ENCODE measurements at places on chromosomes 11 and 22.

GRCh38 chr11:21635394-21636145 lies 557.3 kb upstream of the ANO5 start:
- DNase-seq: no peak

GRCh38 chr11:296171-297050 lies 2.9 kb downstream of the IFITM5 start:
- DNase-seq: no peak

GRCh38 chr11:114282488-114282887 lies 13.7 kb upstream of the NNMT start:
- no peak for DNase-seq

GRCh38 chr22:38953577-38954413 lies 3.6 kb upstream of the APOBEC3A start:
- no peak for DNase-seq

DNA sequence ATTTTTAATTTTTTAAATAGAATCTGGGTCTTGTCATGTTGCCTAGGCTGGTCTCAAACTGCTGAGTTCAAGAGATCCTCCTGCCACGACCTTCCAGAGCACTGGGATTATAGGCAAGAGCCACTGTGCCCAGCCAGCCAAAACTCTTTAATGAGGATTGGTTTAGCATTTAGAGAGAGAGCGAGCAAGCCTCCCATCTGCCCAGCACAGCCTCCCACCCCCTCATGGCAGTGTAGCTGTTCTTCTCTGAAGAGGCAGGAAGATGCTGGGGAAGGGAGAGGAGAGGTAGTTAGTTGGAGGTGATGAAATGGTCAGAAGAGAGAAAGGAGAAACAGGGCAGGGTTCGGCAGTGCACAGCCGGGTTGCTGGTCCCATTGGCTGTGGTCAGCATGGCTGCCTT lies 105.7 kb downstream of the SCN3B start:
- DNase-seq: no peak

GRCh38 chr11:13875643-13876042 lies 86.9 kb upstream of the SPON1 start:
- no peak for DNase-seq

GRCh38 chr22:40610329-40610850 lies 26.1 kb downstream of the MRTFA start:
- no peak for DNase-seq

GRCh38 chr11:59779487-59779886 lies 24.3 kb downstream of the STX3 start:
- no peak for DNase-seq

GRCh38 chr11:62295504-62295903 lies 3.4 kb downstream of the SCGB1D4 start:
- no peak for DNase-seq

DNA sequence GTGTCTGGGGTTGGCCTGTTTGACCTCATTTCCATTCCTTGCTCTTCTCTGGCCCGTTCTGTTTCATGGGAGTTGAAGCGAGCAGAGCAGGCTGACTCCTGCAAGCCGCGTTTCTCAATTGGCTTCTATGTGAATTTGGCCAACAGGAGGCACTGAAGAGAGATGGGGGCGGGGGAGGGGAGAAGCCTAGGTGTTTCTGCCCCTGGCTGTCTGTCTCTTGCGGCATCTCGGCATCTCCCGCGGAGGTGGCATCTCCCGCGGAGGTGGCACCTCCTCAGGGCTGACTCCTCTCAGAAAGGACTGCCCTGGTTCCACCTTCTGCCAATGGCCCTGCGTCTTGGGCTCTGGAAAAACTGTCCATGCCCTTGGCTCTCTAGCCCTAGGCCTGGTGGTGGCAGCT lies 125.6 kb upstream of the CSNK2A3 start:
- DNase-seq: no peak

- no peak for DNase-seq
These were observed 71.3 kb downstream of the PPP2R1B start for GRCh38 chr11:111694851-111695250.

DNA sequence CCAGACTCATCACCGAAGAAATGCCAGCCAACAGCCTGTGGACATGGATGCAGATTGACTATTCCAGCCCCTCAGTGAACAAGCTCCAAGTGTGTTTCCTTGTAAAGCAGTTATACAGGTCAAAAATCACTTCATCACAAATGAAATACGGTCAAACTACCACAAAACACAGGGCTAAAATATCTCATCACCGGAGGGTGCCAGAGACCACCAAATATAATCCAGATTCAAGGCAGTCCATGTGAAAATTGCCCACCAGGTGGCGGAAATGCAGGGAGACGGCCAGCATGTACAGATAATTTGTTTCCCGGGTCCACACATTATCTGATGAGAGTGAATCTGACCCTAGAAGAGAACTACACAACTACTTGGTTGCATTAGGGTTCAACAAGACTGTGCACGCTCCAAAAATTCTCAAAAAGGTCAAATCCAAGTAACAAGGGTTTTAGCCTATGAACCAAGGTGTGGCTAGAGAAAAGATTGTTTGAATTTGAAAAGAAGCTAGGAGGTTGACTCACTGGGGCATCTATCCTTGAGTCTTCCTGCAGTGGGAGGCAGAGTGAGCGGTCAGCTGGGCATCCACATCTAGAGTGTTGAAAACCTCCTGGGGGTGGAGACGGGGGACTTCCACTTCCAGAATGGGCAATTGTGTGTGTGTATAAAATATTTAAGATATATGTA lies 71.7 kb downstream of the IGLL5 start:
- peak; percentile 82 for DNase-seq

GRCh38 chr11:121895919-121896318 lies 220.1 kb downstream of the BLID start:
- no peak for DNase-seq

- DNase-seq: no peak
These were observed 94.2 kb upstream of the TBCEL start for GRCh38 chr11:120929664-120930154.

DNA sequence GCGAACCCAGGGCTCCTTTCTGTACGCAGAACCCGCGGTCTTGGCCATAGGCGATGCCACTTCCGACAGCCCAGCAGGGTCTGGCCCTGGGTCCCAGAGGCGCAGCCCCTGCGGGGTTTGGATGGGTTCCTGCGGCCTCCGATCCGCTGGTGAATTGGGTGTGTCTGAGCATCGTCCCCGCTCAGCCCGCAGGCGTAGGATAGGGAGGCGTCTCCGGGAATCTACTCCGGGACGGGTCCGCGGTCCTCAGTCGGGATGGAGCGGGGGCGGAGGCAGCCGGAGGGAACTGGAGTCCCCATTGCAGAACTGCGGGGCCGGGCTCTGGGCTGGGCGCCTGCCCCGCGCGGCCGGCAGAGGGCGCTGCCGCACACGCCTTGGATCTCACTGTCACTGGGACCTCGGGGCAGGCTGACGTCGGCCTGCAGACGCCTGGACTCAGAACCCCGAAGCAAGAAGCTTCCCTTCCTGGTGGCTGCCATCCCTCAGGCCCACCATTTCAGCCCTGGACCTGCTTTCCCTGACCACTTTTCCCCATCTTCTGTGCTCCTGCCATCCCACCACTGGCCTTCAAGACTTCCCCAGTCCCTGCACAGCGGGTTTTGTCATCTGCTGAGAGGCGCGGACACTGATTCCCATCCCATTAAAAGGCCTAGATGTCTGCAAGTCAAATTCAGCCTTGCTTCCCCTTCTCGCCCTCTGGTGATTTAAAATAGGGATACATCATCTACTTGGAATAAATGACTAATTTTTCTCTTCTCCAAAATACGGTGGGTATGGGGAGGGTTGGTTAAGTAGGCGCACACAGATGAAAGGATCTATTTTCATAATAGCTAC lies 38.3 kb upstream of the CREB3L1 start:
- DNase-seq: peak; percentile 89

DNA sequence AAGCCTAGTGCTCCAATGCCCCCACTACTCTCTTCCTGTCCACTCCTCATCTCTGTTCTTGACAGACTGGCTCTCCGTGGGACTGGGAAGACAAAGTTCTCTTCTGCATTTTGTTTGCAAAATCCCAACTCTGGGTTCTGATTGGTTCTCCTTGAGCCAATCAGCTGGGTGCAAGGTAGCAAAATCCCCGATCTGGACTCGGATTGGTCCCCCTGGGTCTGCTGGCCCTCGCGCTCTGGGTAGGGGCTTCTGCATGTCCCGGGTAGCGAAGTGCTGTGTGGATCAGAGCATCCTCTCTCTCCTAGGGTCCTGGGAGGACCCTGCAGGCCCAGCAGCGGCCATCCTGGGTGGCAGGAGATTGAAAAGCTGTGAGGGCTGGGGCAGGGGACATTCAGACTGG lies 22.3 kb upstream of the A4GALT start:
- DNase-seq: no peak

DNA sequence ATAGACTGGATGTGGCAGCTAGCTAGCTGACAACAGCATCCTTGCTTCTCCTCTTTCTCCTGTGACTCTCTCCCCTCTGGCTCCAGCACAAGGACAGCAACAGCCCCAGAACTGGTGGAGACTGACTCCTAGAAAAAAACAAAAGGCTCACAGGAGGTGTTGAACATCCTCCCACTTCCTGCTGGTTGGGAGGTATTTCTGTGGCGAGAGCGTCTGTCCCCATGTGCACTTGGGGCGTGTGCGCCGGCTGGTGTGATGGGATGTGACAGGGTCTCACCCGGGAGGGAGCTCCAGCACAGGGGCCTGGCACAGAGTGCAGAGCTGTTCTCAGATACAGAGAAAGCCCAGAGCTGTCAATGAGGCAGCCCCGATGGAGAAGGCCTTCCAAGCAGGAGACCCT lies 107.2 kb upstream of the E2F8 start:
- no peak for DNase-seq

DNA sequence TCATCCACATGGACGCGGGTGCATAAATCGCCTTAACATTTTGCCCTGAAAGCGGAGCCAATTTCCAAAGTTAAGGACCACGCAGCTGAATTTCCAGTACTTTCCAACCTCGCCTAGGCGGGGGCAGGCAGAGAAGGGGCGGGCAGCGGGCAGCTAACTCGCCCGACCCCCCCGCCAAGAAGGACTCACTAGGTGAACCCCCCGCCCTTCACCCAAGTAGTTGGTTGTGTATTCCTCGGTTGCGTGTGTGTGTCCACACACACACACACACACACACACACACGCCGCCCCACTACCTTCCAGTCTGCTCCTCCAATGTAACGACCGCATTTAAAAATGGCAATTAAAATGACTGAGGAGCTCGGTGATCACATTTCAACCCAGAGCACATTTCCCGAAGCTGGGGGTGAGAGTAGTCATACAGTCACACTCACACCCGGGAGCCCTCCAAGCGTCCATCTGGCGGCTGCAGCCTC lies 1.4 kb downstream of the TENM4 start:
- no peak for DNase-seq

GRCh38 chr11:14886513-14886912 lies 5.5 kb downstream of the CYP2R1 start:
- DNase-seq: no peak

- no peak for DNase-seq
These were observed 10.2 kb upstream of the P4HA3 start for GRCh38 chr11:74321487-74322188.

DNA sequence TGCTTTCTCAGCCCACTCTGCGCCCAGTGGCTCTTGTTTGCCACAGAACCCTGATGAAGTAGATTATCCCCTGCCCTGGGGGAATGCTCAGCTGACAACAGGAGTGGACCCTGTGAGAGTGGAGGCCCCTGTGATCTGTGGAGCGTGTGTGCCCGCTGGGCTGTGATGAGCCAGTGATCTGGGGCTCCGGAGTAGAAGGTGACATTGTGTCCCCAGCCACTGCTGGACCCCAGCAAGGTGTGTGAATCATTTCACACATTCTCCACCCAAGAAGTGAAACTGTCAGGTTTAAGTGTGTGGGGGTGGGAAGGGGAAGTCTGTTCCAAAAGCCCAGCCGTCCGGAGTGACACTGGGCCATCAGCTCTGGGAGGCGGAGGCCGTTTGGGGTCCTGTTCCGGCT lies 33.1 kb upstream of the GRAMD4 start:
- no peak for DNase-seq

DNA sequence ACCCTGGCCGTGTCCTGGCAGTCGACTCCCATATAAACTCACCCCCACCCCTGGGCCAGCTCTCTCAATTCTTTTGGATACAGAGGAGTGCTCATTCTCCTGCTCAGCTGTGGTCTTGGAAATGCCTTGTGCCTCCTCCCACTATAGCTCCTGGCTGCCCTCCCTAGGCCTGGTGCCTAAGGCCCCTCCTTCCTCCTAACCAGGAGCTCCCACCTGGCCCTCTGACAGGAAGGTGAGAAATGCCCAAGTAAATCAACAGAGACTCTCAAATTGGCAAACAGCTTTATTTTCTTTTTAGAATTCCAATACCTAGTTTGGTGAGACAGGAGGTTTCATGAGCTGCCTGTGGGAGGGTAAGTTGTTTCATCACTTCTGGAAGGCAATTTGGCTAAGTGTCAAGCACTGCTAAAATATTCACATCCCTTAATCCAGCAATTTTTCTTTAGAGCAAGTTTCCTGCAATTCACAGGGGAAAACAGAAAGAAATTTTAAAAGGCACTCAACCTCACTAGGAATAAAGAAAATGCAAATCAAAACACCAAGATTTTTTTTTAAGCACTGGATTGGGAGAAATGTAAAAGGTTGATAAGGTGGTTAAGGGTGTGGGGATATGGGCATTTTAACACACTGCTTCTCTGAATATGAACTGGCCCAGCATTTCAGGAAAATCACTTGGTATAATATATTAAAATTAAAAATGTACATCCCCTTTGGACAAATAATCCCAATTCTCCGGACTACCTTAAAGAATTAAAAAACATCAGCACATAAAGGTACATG lies 209.7 kb upstream of the ARHGAP20 start:
- DNase-seq: peak; percentile 59

- DNase-seq: no peak
These were observed 7.4 kb downstream of the APOBEC3D start for GRCh38 chr22:39028281-39028680.

DNA sequence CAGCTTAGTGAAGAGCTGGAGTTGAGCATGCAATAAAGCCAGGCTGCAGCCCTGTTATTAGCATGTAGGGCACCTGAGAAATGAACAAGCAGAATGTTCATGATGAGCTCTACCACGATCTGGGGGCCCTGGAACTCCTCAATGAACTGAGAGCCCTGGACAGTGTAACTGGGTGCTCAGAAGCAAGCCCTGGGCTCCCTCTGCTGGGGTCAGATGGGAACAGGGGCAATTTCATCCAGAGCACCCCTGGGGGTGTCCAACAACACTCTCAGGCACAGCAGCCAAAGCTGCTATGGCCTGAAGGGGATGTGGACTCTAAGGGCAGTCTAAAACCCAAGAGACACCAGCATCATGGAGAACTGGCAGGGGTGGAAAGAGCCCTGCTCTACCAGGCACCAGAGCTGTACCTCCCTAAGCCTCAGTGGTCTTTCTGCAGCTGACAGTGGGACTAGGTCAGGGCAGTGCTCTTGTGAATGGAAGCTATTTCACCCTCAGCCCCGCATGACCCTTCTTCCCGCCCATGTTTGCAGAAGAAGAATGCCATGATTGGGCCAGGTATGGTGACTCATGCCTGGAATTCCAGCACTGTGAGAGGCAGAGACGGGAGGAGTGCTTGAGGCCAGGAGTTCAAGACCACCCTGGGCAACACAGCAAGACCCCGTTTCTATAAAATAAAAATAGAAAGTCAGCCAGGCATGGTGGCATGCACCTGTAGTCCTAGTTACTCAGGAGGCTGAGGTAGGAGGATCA lies 28.9 kb downstream of the THOC5 start:
- DNase-seq: no peak

Data from ureter (tissue), 1 donor.